ENCODE measurements at places on chromosomes 16 and 17.

GRCh38 chr17:78879635-78880186 lies 23.3 kb downstream of the CEP295NL start:
- no peak for DNase-seq

DNA sequence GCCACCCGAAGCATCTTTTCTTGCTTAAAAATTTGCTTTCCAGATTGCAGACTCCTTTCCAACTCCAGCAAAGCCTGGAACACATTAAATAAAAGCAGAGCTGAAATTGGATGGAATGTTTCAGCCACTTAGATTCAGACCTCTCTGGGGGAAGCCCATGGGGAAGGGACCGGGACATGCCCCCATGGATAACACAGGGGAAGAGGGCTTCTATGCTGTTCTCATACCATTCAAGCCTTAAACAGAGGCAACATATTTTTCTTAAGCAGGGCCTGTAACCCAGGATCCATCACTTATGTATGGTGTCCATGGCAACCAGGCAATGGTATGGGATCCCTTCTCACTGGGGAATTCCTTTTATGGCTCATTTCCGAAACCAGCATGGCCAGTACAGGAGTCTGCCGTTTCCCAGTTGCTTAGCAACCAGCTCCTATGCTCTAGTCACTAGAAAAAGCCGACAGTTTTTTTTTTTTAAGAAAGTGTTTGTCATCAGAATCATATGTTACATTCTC lies 62.0 kb upstream of the MARCHF10 start:
- no peak for DNase-seq

- no peak for DNase-seq
Measured at GRCh38 chr16:65016754-65017153, 105.1 kb downstream of the CDH11 start.

DNA sequence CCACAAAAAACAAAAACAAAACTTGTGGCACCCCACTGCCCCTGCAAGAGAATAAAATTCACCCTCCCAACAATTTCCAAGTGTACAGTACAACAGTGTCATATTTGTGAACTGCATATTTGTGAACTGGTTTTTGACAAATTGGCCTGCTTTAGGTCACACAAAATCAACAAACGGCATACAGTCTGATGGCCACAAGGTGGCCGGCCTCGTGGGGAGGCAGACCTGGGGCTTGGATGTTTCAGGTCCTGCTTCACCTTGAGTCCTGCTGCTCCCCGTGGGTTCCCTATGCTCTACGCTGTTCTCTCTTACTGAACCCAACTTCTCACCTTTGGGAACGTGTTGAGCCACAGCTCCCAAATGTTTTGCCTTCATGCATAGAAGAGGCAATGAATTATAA lies 102.2 kb downstream of the CDK5R1 start:
- DNase-seq: no peak

GRCh38 chr17:58660621-58661020 lies 31.2 kb downstream of the TEX14 start:
- no peak for DNase-seq

Measured in activated CD8-positive, alpha-beta memory T cell treated with anti-CD3 and anti-CD28 coated beads for 4 hours (primary cell).